ENCODE measurements at places on chromosomes 2 and 18.

DNA sequence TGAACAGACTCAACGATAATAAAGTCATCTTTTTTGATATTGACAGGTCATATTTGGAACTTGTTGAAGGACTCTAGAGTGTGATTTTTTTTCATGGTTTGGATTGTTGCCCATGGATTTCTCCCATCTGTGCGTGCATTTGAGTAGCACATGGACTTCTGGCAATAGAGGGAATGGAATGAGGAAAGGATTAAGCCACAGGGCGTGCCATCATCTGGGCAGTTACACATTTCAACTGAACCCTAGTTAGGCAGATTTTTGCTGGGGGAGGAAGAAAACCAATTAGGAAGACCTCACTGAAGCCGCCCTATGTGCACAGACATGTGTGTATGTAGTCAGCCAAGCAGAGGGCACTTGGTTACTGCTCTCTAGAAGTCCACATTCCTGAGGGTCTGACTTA lies 72.6 kb downstream of the TPGS2 start:
- DNase-seq: no peak

- DNase-seq: no peak
Observed at GRCh38 chr2:55887901-55888624, 35.5 kb downstream of the EFEMP1 start.

DNA sequence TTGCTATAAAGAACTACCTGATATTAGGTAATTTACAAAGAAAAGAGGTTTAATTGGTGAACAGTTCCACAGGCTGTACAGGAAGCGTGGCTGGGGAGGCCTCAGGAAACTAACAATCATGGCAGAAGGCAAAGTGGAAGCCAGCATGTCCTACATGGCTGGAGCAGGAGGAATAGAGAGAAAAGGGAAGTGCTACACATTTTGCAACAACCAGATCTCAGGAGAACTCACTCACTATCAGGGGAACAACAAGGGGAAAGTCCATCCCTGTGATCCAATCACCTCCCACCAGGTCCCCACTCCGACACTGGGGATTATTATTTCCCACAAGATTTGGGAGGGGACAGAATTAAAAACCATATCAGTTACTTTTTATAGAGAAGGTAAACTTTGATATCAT lies 273.5 kb upstream of the MMADHC start:
- DNase-seq: no peak

- no peak for DNase-seq
Observed at GRCh38 chr2:161418275-161418714, 2.2 kb downstream of the TBR1 start.

- peak; percentile 13 for DNase-seq
Observed at GRCh38 chr18:2932247-2933181, 80.4 kb downstream of the LPIN2 start.

DNA sequence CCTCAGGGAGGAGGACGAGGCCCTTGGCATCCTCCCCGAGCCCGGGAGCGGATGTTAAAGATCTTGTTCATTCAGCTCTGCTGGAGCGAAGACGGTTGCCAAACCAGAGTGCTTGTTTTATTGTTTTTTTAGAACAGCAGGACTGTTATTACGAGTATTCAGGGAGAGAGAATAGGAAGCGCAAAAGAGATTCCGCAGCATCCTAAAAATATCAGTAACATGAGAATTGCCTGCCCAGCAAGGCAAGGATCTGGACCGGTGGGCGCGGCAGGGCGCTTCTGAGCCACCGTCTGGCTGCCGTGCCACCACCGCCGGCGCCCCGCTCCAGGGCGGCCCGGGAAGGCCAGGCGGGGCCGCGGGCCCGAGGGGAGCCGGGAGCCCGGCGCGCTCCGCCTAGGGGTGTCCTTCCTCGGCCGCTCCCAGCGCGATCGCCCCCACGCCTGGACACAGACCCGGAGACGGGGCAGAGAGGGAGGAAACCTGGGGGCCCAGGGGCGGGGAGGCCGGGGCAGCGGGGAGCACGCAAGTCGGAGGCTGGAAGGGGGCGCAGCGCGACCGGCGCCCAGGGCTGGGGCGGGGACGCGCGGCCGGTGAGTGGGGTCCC lies 843 bp downstream of the CYS1 start:
- no peak for DNase-seq

GRCh38 chr2:158025255-158025996 lies 76.2 kb upstream of the UPP2 start:
- DNase-seq: no peak

- no peak for DNase-seq
Observed at GRCh38 chr18:41879256-41879655, 75.8 kb upstream of the PIK3C3 start.

GRCh38 chr18:63317556-63317946 lies 2.0 kb downstream of the BCL2 start:
- DNase-seq: no peak

GRCh38 chr2:128636802-128637147 lies 318.1 kb upstream of the HS6ST1 start:
- DNase-seq: no peak

GRCh38 chr2:96594691-96595152 lies 43.4 kb downstream of the KANSL3 start:
- no peak for DNase-seq

GRCh38 chr2:212173756-212174510 lies 364.7 kb downstream of the ERBB4 start:
- DNase-seq: no peak

- DNase-seq: no peak
Observed at GRCh38 chr18:74836296-74837139, 238.8 kb downstream of the ZNF407 start.

- DNase-seq: no peak
Observed at GRCh38 chr2:231300722-231301076, 94.8 kb upstream of the B3GNT7 start.

DNA sequence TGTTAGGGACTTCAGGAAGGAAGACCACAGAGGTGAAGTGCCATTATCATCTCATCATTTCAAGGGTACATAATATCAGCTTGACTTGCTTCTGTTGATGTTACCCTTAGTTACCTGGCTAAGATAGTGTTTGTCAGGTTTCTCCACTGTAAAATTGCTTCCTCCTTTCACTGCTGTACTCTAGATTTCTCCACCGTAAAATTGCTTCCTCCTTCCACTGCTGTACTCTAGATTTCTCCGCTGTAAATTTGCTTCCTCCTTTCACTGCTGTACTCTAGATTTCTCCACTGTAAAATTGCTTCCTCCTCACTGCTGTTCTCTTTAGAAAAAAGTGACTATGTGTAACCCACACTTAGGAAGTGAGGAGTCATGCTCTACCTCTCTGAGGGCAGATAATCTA lies 1460.3 kb downstream of the SUCLG1 start:
- DNase-seq: no peak

GRCh38 chr2:239807568-239807967 lies 217.6 kb downstream of the NDUFA10 start:
- DNase-seq: no peak

- DNase-seq: no peak
Observed at GRCh38 chr18:38413193-38413592, 847.6 kb upstream of the CELF4 start.

DNA sequence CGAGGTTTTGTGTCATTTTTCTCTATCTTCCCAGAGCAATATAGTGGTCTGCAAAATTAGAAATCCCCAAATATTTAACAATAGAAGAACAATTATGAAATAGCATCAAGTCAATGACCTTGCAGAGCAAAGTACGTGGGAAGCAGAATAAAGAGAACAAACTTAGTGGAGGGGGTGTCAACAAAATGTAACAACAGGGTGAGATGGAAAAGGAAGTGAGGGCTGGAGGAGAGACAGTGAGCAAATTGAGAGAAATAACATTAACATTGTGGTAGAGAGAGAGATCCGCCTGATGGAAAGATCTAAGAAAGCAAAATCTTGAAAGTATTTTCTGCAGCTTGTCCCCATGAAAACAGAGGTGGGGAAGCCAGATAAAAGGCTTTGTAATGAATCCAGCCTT lies 23.4 kb downstream of the ARHGAP15 start:
- DNase-seq: no peak

DNA sequence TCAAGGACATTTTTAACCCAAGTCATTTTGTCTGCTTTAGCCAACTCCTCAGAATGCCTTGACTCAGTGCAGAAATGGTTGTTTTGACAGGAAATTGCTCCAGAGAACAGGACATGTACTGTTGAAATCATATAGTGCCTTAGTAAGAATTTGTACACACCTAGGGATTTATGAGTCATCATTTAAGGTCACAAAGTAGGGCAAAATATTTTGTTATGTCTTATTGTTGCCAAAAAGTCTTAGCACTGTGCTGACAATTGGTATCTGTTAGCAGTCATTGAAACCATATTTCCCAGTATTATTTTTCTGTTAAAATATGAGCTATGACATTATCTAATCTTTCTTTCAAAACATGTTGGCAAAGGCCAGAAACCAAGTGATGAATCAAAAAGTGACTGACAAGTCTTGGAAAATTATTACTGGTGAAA lies 104.5 kb downstream of the OSBPL6 start:
- DNase-seq: no peak

DNA sequence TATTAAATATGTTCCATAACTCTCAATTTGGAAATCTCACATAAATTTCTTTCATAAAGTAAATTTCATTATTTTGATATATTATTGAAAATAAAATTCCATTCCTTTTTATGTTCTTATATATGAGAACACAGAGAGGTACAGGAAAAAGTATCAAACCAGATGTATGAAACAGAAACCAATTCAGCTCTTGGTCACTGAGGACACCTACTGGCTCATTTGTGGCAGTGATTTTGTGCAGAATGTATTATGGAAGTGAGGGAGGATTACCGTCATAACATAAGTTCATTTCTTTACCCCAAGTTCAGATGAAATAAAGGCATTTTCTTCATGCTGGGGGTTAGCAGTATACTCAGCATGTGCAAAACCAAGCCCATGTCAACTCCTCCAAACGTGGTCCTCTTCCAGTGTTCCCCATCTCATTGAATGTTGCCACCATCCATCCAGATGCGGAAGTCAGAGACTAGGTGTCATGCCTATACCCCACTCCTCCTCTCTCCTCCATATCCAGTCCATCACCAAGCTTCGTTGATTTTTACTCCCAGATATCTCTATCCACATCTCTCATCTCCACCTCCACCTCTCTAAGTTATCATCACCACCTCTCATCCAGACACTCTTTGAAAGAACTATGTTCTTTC lies 41.7 kb upstream of the MALL start:
- DNase-seq: no peak

DNA sequence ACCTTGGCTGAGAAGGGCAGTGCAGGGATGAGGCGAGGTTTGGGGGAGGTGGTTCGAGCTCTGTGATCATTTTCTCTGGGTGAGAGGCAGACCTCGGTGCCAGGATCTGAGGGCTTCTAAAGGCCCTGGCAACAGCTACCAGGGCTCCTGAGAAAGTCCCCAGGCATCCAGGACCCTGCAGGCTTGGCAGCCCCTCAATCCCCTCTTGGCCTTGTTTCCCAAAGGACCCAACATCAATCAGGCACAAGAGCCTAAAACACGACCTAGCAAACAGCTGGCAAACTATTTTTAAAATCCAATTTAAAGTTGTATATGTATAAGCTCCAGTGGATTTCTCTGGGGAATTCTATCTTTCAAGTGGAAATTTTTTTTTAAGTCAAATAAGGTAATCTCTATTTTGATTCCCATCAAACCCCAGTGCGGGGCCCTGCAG lies 15.0 kb upstream of the MAT2A start:
- DNase-seq: no peak

GRCh38 chr2:231399853-231400680 lies 4.6 kb downstream of the B3GNT7 start:
- no peak for DNase-seq

- no peak for DNase-seq
Observed at GRCh38 chr2:85369500-85369899, 14.9 kb downstream of the ELMOD3 start.

- no peak for DNase-seq
Observed at GRCh38 chr2:128768041-128768440, 449.4 kb upstream of the HS6ST1 start.
